ENCODE measurements at places on chromosomes 4 and X.

- no peak for DNase-seq
Measured at GRCh38 chr4:3345384-3345783, 52.6 kb downstream of the RGS12 start.

DNA sequence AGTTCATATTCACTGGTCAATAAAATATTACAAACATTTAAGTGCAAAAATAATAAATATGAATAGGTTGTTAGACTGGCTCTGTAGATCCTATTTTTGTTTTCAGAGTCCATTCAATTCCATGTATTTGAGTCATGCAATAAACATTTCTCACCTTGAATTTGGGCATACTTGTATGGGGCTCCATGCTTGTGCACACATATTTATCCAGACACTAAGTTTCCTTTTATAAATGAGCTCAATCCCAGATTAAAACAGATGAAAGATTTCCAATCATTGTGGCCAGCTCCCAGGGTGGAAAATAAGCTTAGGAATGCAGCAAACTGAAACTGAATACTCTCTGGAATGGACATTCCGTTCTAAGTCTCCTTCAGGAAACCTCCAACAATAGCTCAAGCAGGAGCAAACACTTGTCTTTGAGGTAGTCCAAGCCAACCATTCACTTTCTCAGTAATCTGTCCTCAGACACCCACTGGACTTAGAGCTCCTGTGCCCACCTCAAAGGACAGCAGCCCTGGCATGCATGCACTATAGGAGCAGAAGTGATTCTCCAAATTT lies 16.4 kb downstream of the DMD start:
- DNase-seq, result no peak

DNA sequence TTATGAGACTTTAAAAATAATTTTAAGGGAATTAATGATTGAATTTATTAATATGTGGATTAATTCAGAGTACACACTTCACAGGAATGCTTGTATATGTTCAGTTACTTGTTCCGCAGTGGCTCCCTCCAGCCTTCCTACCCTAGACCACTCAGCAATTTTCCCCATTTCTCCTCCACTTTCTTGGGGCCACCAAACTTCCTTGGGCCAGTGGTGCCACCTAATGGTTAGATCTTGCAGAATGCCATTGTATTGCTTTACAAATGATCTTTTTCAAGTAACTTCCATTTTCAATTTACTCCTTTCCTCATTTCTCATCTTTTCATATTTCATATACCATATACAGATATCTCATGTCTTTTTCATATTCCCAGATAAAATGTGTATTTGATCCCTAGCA lies 3.6 kb upstream of the RNF175 start:
- DNase-seq, result no peak

DNA sequence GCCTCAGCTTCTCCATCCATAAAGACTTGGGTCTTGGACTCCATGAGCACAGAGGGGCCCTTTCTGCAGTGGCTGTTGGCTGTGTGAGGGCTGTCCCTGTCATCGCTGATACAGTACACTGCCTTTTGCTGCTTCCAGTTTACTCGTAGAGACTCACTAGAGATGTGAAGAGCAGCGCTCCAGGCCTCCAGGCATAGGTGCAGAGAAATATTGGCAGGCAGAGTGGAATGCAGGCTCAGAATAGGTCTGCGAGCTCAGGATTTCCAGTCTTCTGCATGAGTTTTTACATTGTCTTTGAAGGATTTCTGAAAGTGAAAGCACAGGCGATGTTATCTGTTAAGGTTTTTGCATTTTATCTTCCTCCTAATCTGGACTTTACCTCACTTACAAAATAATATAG lies 97.4 kb downstream of the AASDH start:
- DNase-seq, result no peak
